Cerebellar nuclear complex (tissue), 1 donor: ENCODE measurements at places on chromosomes 6 and 20.

DNA sequence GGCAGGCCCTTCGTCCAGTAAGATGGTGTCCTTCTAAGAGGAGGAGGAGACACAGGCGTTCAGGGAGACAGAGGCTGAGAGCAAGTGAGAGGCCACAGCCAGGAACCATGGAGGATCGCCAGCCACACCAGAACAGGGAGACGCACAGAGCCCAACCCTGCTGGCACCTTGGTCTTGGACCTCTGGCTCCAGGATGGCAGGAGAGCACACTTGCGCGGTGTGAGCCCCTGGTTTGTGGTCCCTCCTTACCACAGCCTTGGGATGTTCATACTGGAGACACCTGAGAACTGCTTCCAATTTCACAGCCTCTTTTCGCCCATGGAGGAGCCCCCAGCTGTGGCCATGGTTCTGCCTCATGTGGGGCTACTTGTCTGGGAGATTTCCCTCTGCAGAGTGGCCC is 222.4 kb downstream of the DLL1 start:
- DNase-seq, result no peak

- no peak for DNase-seq
These were observed 20.0 kb downstream of the ZNF341 start for GRCh38 chr20:33751775-33752174.

DNA sequence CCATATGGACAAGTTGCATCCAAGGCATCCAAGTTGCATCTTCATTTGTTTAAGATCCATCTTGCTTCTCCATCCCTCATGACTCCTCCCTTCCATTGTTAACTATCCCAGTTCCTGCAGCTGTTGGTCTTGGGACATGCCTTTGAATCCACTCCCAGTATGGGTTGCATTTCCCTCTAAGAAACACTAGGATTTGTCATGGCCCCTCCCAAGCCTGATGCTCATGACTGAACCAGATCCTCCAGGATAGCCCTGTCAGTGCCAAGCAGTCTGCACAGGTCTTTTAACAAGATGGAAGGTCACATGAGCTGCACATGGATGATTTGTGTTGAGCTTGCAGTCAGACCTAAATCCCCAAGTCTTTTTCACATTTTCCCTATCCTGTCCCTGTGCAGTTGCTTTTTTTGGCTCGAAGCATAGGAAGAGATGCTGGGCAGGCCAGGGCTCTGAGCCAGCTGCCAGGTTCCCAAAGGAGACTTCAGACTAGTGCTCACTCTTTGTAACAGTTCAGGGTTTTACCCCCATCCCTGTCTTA is 4.2 kb downstream of the PPP2R5D start:
- DNase-seq, result no peak

- DNase-seq, result no peak
These were observed 418 bp upstream of the UCKL1 start for GRCh38 chr20:63956664-63957003.

DNA sequence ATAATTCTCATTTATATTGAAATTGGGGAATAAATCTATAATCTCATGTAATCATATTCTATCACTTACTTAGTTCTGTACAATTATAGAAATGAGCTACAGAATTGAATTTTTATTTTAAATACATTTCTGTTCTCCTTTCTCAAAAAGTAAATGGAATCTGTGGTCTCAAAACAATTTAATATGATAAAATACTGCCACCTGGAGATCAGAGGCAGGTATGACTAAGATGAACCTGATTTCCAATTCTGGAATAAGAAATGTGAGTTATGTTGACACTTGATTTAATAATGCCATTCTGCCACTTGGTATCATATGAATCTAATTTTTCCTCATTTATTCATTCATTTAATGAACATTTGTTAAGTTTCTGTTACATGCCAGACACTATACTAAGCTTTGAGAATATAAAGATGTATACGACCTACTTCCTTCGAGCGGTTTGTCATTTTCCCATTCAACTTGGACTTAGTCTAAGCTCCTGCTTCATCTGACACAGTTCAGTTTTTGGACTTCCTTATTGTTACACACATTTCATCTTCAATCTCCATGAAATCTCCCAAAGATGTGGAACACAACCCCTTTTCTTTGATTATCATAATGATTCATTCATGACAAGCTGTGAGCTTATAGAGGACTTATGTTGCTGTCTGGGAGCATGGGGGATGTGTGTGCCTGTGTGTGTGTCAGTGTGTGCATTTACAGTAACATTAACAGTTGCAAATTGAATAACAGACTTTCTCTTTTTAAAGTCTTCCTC is 7.5 kb upstream of the CCDC28A start:
- peak; percentile 35 for DNase-seq

DNA sequence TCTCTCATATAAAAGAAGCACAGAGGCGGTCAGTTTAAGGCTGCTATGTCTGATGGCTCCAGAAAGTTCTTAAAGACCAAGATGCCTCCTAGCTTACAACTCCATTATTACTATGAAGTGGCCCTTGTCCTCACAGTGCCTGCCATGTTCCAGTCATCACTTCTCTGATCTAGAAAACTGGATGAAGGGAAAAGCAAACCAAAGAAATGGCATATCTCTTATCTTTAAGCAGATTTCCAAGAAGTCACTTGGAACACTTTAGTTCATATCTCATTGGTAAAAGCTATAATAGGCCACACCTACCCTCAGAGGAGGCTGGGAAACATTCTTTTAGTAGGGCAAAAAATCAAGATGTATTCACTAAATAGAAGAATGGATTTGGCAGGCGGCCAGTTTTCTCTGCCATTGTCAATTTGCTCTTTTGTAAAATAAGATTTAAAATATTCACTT is 289.6 kb downstream of the TBC1D7 start:
- DNase-seq, result no peak

DNA sequence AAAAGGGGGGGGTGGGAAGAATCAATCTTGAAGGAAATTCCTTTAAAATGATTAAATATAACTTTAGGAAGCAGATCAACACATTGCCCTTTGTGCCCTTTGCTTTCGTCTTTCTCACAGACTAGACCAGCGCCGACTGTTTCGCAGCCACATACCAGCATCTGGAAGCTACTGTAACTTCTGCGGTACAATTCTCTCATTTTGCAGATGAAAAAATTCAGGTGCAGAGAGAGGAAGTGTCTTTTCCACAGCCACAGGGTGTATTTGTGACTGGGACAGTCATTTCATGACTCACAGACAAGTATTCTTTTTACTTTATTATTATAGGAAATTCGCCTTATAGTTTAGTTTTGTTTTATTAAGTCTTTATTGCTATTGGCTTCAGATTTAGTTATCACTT is 84.2 kb downstream of the UST start:
- no peak for DNase-seq

DNA sequence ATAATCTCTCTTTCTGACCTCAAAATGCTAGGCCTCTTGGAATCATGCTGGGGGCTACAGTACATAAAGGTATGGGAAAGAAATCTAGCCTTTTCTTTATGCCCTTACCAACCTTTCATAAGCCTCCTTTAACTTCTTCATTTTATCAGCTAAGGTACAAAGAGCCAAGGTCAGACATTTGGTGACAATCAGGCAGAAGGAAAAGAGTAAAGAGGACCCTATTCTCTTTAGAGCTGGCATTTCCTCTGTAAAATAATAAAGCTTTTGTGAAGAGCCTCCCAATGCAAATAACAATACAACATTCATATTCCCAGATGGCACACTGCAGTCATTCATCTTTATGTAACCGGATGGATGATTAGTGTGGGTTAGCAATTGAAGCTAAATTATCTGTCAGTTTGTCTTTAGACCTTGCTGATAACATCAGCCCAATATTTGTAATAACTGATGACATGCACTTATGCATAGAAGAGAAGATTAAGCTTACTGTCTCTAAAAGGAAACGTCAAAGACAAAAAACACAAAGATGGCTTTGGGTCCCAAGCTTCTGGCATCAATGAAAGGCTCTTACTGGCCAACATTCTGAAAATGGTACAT is 163.1 kb downstream of the IBTK start:
- DNase-seq, result no peak

DNA sequence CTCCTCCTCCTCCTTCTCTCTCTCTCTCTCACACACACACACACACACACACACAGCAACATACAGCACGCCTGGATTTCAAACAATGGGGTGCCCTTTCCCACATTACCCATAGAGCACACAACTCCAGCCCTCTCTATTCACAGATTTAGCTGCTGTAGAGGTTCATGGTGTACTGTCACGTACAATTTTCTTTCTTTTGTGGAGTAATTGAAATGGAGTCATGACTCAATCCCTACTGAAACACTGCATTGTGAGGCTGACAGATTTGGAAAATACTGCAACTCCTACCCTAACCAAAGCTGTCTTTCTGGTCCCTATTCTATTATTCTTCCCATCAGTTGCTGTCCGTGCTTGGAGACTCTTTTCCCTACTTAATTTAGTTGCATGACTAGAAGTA is 166.9 kb downstream of the EDN1 start:
- no peak for DNase-seq
